Activated T-helper 17 cell treated with anti-CD3 and anti-CD28 coated beads, Interleukin-2, amount 50 U/mL, for 72 hours (primary cell): ENCODE measurements at places on chromosomes 4 and X. TPM values are rescaled to one million over a fixed set of nuclear protein-coding genes. Genes with fewer than 3 reads are reported as not detected.

Gene SYN1
- 1.0 TPM for total RNA-seq

Gene SUV39H1
- total RNA-seq: 24.2 TPM

- no peak for ATAC-seq
Observed at GRCh38 chrX:48899078-48899410, 1.3 kb downstream of the PQBP1 start.

DNA sequence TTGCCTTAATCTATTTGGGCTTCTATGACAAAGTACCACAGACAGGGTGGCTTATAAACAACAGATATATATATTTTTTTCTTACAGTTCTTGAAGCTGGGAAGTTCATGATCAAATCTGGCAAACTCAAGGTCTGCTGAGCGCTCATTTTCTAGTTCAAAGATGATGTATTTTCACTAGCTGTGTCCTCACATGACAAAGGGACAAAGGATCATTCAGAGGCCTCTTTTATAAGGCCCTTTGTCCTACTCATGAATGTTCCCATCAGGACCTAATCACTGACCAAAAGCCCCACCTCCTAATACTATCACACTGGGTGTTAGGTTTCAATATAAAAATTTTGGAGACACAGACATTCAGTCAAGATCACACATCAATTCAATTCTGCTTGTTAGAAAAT, 2025.2 kb downstream of the PCDH7 start:
- no peak for ATAC-seq

DNA sequence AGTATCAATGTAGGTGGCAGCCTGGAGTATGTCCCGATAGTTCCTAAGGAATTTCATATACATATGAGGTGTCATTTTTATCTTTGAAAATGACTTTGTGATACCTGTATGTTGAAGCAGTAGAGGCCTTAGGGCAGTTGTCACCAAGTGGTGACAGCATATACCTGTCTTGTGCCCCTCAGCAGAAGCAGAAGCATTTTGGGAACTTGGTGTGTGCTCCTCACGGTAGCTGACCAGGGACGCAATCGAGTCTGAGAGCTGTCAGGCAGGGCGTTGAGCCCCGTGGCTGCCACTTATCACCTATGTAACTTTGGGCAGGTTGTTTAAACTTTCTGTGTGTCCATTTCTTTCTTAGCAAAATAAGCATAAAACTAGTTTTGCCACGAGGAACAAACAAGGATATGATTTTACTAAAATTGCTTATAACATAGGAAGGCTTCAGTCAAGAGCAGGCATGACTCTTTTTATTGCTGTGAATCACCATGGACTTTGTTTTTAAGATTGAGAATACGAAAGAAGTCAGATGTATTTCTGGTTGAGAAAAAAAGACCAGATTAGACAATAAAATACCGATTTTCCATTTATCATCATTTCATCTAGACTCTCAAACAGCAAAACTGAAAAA, 161.5 kb downstream of the CPE start:
- ATAC-seq: peak; percentile 32

DNA sequence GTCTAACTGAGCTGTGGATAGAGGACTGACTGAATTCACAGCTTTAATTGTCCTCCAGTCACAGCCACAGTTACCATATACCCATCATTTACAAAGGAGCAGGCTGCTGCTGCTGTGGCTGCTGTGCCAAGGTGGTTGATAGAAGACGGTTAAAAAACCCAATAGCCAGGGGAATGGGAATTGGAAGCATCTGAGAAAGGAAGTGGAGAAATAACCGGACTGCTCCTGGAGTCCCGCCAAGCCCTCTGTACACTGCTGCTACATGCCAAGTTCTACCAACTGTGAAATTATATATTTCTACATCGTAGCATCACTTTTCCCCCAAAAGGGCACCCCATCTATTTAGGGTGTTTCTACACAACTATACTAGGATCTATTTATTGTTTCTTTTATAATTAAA, 279.7 kb upstream of the ARX start:
- ATAC-seq: no peak

DNA sequence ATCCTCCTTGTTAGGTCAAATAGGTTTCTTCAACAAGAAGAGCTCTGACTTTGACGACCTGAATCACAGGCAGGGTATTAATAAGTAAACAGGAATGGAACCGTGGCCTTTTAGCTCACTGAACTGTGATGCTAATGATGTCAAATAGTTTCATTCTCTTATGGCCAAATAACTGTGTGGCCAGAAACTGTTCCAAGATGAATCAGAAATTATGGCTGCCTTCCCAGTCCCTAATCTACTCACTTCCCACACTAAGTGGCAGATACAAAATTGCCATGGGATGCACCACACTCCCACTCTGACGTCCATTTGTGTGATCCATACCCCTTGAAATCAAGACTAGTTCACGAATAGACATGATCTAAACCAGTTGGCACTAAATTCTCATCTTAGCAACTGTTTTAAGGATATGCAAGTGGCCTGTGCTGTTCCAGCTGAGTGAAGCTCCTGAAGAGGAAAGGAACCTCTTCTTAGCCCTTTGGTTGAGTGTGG, 455.4 kb downstream of the IL15 start:
- ATAC-seq: no peak

GRCh38 chrX:43836435-43837184, 45.6 kb downstream of the MAOB start:
- no peak for ATAC-seq

DNA sequence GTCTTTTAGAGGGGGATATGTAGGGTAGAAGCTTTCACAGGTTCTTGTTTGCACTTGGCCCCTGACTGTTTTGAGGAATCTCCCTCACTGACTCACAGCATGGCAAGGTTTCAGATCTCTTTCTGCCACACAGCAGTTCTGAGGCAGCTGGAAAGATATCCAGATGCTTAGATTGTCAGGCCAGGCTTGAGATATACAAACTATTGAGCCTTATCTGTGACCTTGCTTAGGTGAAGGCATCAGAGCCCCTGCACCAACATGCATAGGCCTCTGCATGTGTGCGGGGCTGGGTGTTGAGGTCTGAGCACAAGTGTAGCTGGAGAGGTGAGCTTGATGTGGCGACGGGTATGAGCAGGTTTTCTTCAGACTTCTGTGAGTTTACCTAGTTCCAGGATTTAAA, 80.9 kb upstream of the MSANTD1 start:
- peak; percentile 52 for ATAC-seq

DNA sequence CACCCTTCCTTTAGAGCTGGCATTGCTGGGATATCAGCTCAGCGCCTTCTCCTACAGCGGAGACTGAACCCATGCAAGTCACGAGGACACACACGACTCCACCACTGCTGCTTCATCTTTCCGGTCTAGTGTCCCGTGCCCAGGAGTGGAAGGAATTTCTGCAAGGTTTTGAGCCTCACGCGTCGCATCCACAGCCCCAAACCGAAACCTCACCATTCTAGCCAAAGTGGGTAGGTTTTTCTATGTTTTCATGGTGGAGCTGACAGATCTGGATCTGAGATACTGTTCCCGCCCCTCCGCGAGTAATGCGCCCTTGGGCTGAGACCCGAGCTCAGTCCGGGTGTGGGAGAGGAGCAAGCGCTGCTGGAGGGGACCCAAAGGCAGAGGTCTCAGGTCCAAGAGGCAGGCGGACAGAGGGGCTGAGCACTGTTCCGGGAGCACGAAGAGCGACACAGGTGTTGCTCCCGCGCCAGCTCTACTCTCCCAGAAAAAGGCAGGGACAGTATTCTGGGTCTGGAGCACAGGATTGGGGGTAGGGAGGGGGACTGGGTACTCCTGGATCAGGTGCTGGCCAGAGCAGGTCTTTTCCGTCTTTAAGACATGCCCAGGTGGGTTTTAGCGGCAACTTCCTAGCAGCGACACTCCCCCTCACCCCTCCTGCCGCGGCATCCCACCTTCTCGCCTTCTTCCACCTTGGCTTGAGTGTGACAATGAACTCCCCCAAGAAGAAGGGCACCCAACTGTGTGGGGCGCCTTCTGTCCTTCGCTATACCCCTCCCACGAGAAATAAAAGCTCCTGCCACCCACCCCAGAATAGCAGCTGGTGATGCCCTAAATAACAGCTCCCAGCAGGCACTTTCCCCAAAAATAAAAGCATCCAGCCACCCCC, 1.8 kb downstream of the EPHA5 start:
- ATAC-seq: no peak

DNA sequence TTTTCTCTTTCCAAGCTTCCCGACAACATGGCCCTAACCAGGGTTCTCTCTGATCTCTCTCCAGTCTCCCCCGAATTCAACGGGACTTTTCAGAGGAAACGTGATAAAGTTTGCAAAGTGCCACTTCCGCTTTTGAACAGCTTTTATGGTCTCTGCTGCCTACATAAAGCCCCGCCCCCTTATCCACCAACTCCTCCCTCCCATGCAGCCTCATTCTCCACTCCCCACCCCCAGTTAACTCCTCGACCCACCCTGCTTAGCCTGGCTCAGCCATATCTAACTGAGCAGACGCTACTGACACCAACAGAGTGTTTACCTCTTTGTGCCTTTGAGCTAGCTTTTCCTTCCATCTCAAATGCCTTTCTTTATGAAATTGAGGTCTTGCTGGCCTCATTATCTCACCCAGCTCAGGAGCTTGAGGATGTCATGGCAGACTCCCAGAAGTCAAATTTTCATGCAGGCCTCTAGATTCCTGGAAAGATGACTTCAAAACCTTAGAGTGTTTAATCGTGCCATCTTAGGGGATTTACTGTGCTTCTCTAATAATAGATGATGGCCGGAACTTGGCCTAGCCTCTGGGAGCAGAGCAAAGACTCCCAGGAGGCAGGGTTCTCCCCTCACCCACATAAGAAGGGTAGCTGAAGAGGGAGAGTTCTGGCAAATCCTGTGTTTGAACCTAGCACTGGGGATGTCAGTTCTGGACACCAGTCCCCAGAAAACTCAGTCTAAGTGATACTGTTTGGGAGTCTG, 606.0 kb downstream of the BCOR start:
- ATAC-seq: peak; percentile 81

DNA sequence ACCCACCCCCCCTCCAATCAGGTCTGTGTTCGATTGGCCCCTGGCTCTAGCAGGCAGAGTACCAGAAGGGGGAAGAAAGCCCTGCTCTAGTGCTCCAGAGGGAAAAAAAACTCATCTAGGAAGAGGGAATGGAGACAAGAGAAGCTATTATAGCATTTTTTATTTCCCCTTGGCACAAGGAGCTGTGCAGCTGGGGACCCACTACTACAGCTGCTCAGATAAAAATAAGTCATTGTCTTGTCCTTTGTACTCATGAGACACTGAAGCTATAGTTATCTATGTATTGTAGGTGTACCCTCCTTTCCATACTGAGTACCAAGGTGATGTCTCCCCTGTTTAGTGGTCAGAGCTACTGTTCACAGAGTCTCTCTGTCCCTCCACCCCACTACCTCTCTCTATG, 14.3 kb downstream of the CCDC160 start:
- ATAC-seq: no peak

DNA sequence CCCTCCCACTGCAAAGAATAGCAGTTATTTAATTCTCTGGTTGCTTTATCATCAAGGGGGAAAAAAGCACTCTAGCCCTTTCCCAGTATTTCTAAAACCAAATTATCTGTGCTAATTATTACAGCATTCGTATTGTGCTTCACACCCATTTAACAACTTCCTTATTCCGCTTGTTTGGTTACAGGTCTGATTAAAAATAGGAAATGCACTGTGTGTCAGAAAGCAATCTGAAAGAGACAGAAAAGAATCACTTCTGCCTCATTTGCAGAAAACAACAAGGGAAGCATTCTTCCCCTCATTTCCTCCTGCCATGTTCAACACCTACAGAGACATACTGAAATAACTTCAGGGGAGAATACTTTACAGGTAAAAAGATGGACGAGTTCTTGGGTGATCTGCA, 114.9 kb upstream of the MAP3K15 start:
- ATAC-seq: peak; percentile 26
